ENCODE measurements at places on chromosomes 5 and 9.
A peak's percentile ranks its signal among the peaks of the same experiment; 100 is the strongest.

GRCh38 chr5:135478938-135479337 is 26.8 kb upstream of the TIFAB start:
- no peak for DNase-seq

- DNase-seq = no peak
Measured at GRCh38 chr9:8456344-8456743, 656.8 kb upstream of the DMAC1 start.

- DNase-seq = no peak
Measured at GRCh38 chr9:36091026-36091953, 45.2 kb upstream of the GLIPR2 start.

DNA sequence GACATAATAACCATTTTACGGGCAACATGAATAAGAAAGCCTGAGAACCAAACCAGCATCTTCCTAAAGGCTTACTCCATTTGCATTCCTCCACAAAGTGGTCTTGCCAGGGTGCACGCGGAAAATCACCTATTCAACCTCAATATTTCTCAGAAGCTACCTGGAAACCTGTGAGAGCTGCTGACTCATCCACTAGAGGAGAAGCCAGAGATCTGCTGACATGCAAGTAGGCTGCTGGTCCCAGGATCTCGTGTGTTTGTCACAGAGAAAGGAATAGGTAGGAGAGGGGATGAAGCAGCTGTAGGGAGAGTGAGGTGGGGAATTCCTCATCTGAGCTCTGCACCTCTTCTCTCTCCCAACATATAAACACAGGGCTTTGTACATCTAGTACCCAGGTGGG is 138.1 kb downstream of the ADAMTS12 start:
- DNase-seq = no peak

- no peak for DNase-seq
Measured at GRCh38 chr9:92934321-92934720, 13.0 kb upstream of the FGD3 start.

DNA sequence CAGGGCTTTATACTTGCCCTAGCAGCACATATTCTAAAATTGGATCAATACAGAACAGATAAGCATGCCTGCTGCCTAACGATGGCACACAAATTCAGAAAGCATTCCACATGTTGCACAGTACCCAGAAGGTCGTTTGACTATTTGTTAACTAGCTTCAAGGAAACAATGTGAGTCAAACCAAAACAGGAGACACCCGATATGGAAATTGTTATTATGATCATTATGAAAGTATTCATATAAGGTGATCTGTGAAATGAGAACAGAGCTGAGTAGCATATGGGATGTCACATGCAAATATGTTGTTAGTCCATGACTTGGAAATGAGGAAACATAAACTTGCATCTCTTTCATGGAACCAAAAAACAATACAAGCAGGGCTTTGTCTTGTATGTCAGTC is 56.3 kb upstream of the BICD2 start:
- DNase-seq = no peak

DNA sequence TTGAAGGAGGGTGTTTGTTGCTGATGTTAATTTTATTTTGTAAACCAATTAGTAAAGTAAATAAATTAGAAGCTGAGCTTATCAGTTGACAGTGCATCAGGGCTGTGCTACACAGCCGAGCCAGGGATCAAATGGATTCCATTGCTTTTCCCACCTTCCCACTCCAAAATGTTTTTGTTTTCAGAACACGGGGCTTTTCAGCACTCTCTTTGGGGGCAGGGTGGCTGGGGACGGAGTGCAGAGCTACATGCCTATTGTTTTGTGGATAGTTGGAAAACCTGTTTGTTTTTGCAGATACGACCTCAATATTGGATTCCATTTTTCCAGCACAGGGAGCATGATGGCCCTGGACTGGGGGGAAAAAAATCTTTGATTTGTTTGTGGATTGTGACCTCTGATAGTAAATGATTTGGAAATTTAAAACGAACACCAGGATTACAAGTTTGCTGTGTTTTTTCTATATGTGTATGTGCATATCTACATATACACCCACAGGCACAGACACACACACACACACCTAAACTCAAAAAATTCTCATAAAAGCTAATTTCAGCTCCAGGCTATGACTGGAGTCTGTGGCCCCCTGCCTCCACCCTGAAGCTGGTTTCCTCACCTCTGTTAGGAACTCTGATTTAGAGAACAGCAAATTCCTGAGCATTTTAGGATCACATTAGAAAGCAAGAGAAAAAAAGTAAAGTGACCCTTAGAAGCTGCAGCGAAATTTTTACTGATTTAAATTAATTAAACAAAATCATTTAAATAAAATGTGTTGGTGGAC is 371.7 kb upstream of the IRX2 start:
- no peak for DNase-seq

- no peak for DNase-seq
Measured at GRCh38 chr5:103469288-103470040, 93.1 kb downstream of the NUDT12 start.

DNA sequence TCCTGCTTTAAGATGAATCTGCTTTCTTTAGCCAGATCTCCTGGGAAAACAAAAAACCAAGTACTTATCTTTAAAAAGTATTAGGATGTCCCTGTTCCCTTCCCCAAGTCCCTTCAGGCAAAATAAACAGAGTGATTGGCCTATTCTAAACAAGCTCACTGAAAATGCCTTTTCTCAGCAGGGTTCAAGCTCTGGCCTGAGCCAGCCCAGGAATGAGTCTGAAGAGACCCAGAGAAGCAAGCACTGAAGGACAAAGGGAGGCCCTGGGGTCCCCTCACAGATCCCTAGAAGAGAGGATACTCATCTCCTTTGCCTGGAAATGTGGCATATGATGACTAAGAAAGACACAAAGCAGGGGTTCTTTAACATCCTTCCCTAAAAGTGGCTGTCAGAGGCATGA is 66.8 kb upstream of the MAP1B start:
- no peak for DNase-seq

DNA sequence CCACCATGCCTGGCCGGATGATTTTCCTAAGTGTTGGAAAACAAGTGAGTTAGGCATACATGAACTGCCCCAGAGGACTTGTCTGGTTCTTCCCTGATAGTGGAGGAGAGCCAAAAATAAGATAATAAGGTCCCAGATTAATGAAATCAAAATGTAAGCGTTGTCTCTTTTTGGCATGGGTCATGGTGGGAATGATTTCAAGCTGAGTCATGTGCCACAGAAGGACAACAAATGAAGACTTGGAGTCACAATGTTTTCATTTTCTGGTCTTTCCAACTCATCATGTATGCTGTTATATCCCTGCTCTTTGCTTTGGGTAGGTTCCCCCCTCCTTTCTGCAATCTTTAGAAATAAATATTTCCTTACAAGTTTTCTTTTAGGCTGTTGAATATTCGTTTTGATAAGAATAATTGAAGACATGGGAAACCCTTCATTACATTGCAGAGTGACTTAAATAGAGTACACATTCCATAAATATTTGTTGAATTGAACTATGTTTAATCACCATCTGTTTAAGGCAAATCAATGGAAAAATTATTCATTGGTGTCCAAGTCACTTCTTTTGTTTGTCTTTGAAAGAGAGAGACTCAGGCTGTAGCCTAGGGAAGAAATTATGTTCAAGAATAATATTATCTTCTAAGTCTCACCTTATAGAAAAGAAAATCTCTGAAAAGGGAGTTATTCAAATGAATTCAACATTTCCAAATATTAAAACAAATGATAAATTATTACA is 196.3 kb downstream of the CSNK1G3 start:
- DNase-seq = peak; percentile 32

GRCh38 chr9:125183054-125183453 is 6.5 kb downstream of the PPP6C start:
- no peak for DNase-seq

DNA sequence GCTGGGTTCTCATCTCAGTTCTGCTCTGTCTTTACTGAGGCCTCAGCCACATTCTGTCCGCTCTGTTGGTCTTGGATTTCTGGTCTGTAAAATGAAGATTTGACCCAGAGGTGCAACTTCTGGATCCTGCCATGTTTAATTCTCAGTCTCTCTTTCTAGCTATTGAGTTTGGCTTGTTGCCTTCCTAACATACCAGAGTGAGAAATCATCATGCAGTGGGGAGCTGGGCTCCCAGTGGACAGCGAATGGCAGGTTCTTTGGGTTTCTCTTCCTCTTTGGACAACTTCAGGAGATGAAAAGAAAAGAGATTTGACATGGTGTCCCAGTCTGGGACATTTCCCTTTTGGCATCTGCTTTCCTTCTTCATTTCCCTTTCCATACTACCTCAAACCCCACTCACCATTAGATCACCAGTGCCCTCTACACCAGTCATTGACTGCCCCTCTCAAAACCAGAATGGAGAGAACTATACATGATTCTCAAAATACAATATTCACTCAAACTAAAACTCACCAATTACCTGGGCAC is 334.7 kb downstream of the ACTL7B start:
- no peak for DNase-seq

DNA sequence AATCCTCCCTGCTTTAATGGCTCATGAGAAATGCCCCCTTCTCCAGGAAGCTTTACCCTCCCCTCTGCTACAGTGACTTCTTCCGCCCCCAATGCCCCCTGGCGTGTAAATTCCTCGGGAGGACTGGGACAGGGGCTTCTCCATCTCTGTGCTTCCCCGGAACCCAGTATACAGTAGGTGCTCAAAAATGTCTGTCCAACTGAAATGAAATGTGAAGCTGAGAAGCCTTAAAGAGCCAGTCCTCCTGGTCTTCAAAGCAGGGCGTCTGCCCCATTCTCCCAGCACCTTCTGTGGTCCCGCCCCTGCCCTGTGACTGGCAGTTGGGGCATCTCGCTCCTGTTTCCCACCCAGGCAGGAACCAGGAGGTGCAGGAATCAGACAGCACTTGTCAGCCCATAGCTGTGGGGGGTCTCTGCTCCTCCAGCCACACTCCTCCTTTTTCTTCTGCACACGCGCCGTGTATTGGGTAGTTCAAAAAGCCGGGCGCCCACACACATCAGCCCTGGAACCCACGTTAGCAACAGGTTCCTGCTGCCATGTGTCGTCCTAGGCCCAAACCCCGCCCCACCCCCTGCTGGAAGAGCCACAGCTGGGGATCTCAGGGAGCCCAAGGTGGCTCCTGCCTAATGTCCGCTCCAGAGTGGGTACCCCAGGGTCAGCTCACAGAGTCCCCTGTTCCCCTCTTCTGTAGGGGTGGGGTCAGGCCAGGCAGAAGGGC is 16.0 kb downstream of the FIBCD1 start:
- DNase-seq = no peak

GRCh38 chr9:112853882-112854585 is 36.6 kb downstream of the SLC46A2 start:
- no peak for DNase-seq

GRCh38 chr5:92998456-92998855 is 582.6 kb downstream of the NR2F1-AS1 start:
- no peak for DNase-seq

DNA sequence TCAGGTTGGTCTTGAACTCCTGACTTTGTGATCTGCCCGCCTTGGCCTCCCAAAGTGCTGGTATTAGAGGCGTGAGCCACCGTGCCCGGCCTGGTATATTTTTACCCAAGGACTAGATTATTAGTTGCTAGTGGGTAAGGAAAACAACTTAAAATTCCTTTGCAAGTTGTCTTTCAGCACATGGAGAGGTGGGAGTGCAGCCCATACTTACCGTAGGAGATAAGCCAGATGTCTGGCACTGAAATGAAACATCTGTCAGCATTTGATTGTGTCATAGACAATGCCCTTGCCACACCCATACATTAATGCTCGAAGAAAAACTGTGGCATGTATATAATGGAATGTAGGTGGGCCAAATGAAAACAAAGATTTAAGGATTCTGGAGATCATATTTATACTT is 36.6 kb upstream of the ANKH start:
- no peak for DNase-seq

DNA sequence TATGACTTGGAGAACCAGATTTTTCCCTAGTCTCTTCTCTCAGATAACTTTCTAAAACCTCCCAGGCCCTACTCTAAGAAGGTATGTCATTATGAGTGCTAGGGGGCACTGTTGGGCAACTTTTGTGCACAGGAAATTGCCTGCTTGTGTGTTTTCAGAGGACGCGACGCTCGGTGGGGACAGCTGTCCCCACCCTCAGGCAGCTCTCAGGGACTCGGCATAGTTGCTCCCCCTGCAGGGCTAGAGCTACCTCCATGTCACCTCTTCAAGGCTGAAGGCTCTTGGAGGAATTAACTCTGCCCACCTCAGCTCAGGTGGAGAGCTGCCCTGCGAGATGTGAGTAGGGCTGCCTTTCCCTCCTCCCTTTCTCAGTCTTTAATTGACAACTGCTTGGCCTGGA is 10.2 kb upstream of the TIFAB start:
- no peak for DNase-seq

- DNase-seq = no peak
Measured at GRCh38 chr9:22898591-22898990, 452.0 kb downstream of the DMRTA1 start.

- no peak for DNase-seq
Measured at GRCh38 chr5:133475986-133476385, 136.4 kb downstream of the FSTL4 start.

GRCh38 chr5:18334949-18335348 is 700.7 kb downstream of the TAF11L14 start:
- no peak for DNase-seq

DNA sequence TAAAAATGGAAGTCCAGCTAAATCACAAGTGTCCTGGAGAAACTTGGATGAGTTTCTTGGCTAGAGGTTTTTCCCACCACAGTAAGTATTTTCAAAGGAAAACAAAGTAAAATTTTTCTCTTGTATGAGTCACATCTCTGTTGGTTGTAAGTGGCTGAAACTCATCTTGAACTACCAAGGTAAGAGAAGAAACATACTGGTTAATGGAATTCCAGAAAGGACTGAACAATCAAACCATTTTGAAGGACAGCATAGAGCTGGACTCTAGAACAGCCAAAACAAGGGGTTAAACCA is 102.8 kb upstream of the CDKN2B start:
- no peak for DNase-seq

DNA sequence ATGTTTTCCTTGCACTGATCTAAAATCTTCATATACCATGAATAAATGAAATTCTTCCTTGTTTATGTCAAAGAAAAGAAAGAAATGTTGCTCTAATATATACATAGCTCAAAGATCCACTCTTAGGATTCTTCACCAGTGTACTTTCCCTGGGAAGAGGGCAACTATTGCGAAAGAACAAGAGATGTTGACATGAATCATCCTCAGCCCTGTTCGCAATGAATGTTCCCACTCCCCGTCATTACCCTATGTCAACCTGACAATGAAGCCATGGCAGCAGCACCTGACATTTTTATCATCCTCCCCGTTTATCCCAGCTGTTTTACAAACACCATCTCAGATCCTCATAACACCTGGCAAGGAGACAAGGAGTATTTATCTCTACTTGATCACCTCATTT is 409.1 kb upstream of the GRIA1 start:
- DNase-seq = no peak

DNA sequence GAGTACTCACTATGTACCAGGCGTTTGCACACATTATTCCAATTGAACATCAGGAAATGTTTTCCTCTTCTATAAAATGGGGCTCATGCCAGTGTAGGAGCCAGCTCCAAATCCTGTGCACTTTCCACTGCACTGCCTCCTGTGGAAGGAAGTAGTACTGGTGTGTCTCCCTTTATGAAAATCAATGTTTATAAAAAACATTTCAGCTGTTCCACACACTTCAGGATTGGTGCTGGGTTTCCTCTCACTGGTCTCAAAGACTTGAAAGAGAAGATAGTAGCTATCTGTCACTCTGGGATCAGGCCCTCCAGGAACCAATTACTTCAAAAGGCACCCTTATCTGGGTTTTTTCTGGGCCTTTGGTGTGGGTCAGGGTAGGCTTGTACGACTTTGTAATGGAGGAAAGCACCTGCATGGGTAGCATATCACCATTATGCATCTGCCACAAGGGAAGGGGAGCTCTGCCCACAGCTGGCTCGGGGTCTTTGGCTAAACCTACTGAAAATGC is 32.5 kb downstream of the RAB14 start:
- no peak for DNase-seq

GRCh38 chr5:89072842-89073672 is 190.1 kb upstream of the MEF2C start:
- DNase-seq = no peak

All from T1000 (cell line).